ENCODE measurements at places on chromosomes 13 and 19. TPM values are rescaled to one million over a fixed set of nuclear protein-coding genes. Genes with fewer than 3 reads are reported as not detected.

Gene ASF1B
- 13.4 TPM for polyA plus RNA-seq

Gene ZNF723
- not detected for polyA plus RNA-seq

GRCh38 chr13:50412046-50412617 lies 396.9 kb downstream of the KCNRG start:
- no peak for DNase-seq

DNA sequence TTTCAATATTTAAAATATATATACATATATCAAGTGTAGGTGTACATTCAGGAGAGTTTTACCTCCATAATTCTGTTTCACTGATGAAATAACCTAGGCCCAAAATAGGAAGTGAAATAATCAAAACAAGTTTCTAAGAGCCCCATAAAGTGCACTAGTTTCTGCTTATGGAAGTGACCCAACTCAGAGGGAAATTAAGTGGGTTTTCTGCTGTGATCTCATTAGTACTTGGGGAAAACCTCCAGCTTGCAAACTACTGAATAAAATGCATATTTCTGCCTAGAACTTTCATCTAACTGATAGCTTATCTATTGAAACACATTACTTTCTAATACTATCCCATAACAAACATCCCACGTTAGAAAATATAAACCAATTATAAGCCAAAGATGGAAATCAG lies 45.4 kb upstream of the MIR17HG start:
- DNase-seq = no peak

- peak; percentile 59 for DNase-seq
Measured at GRCh38 chr19:30784850-30785457, 412.8 kb downstream of the ZNF536 start.

DNA sequence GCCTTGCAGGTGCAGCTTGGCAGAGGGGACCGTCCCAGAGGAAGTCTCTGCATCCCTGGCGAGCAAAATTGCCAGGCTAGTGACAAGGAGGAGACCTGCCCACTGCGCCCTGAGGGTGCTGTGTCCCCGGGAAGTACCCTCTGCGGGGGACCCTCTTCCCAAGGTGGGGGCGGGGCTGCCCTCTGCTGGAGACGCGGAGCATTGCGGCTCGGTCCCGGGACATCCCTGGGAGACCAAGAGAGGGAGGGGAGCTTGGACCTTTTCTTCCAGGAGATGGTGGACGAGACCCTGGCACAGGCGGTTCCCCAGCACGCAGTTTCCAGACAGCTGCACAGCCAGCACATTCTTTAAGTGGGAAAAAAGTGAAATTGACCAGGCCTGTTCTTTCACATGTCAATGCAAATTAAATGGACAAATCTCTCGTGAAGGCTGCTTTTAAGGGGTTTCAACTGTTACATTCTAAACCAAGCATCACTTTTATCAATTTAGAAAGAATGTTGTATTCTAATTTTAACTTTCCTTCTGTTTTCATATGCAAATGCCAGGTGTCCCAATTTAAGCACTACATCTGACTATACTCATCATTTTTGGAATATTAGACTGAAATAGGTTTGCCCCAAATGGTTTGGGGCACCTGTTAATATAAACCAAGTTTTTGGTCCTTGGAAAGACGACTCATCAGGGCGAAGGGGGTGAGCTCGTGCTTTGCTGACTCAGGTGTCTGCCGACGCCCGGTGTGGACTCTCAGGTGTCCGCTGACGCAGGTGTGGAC lies 60.7 kb downstream of the MCF2L start:
- no peak for DNase-seq

DNA sequence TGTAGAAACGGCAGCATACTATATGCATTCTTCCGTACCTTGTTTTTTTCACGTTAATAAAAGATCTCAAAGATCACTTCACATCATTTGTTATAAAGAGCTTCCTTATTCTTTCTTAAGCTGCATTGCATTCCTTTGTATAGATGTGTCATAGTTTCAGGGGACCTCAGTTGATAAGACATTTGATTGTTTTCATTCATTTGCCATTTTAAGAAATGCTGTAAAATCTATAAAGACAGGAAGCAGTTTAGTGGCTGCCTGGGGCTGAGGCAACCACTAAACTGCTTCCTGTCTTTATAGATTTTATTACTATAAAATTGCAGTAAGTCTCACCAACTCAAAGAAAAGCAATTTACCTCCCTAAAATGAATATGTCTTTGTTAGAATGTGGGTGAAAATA lies 59.4 kb downstream of the ZDHHC20 start:
- no peak for DNase-seq

- no peak for DNase-seq
Measured at GRCh38 chr13:86591862-86592261, 792.6 kb upstream of the SLITRK6 start.

DNA sequence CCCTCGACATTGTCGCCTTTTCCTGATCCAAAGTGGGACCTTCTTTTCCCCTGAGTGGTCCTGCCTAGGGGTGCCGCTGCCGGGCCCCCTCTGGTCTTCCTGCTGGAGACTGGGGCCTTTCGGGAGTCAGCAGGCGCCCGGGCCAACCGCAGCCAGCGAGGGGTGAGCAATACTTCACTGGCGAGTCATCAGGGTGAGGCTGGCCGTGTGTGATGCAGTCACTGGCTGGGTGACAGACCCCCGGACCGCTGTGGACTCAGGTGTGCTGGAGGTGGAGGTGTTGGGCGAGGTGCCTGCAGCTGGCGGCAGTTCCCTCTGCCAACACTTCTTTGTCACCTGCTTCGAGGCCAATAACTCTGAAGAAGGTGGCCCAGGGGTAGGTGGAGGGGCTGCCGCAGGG lies 1.5 kb upstream of the CGB5 start:
- DNase-seq = no peak

GRCh38 chr13:113612607-113613006 lies 28.1 kb downstream of the TFDP1 start:
- no peak for DNase-seq

GRCh38 chr19:14368011-14368513 lies 13.2 kb upstream of the ADGRE5 start:
- peak; percentile 86 for DNase-seq

All from CD14-positive monocyte (primary cell).